ENCODE measurements at places on chromosomes 4 and X. TPM values are rescaled to one million over a fixed set of nuclear protein-coding genes. Genes with fewer than 3 reads are reported as not detected.

DNA sequence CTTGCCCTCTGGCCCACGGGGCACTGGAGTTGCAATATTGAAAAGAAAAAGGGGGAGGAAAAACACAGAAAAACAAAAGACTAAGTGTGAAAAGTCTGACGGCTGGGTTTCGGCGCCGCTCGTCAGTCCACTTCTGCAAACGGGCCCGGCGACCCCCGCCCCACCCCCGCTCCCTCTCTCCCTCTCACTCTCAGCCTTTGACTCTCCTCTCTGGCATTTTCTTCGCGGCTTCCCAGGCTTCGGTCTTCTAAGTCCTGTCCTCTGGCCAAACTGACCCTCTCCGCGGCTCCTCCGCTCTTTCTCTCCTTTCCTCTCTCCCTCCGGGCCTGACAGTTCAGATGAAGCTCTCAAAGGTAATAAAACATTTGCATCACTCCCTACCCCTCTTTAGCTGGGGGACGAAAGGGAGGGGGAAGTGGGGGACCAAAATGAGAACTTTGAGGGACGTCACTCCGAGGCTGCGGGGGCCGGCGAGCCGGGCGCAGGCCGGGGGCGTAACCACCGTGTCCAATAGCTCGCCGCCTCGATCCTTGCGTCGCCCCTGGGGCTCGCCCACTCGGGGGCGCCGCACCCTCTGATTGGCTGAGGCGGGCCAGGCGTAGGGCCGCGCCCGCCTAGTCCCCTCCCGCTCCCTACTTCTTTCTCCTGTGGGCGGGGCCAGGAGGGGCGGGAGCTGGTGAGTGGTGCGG, at the start of gene NKX6-1:
TSS of gene NKX6-1 (minus strand) at position 358 of the 689 bp plus-strand sequence. CDS start 1,064 bp downstream, outside the sequence.
- DNase-seq, result no peak

Gene IL2
- 1.1 TPM for total RNA-seq

GRCh38 chr4:124167602-124168001, 544.9 kb downstream of the ANKRD50 start:
- DNase-seq, result no peak

Gene BMPR1B
- total RNA-seq, result not detected

- DNase-seq, result no peak
Observed at GRCh38 chr4:113368056-113368455, 318.6 kb downstream of the ANK2 start.

Gene SYP
- 0.84 TPM for total RNA-seq

- no peak for DNase-seq
Observed at GRCh38 chr4:189516902-189517301, 423.8 kb upstream of the FRG1 start.

Gene CEP135
- total RNA-seq, result 17.3 TPM

Gene DMRTC1
- total RNA-seq, result not detected

GRCh38 chrX:110162867-110163266, 155.0 kb downstream of the AMMECR1 start:
- no peak for DNase-seq

- no peak for DNase-seq
Observed at GRCh38 chr4:76252271-76252653, 741 bp downstream of the FAM47E start.

Gene TBC1D8B
- 0.56 TPM for total RNA-seq

- no peak for DNase-seq
Observed at GRCh38 chr4:113382704-113383103, 333.3 kb downstream of the ANK2 start.

DNA sequence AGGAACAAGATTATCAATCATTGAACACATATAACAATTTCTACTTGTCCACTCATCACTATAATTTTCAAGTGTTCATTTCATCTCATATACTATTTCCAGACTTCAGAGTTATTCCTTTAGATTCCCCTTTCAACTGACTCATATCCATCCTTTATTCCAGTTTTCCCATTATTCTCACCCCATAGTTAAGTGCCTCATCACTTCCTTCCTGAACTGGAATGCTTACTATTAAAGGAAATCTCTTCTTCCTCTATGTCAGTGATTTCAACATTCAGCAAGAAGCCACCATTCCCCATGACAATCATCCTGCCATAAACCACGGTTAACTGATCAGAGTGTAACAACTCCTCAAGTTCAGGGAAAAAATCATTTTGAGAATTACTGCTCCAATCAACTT, 198.9 kb downstream of the FBXO8 start:
- no peak for DNase-seq

DNA sequence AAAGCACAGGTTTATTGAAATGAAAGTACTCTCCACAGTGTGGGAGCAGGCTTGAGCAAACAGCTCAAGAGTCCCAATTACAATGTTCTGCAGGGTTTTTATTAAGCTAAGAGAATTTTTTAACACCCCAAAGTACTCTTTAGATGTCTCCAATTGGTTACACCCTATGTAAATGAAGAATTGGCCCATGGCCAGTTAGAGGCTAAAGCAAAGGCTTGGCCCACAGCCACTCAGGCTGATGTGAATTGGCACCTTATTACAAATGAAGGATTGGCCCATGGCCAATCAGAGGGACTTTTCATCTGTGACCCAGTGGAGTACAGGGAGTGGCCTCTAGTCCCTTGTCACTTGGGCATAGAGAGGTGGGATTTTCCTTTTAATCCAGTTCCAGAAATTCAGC, 30.1 kb upstream of the IQCM start:
- DNase-seq, result no peak

- DNase-seq, result peak; percentile 38
Observed at GRCh38 chr4:1376841-1377605, 29.2 kb downstream of the NKX1-1 start.

Gene TLL1
- total RNA-seq, result not detected

Gene ANXA10
- not detected for total RNA-seq

Gene SSR4
- 266 TPM for total RNA-seq

DNA sequence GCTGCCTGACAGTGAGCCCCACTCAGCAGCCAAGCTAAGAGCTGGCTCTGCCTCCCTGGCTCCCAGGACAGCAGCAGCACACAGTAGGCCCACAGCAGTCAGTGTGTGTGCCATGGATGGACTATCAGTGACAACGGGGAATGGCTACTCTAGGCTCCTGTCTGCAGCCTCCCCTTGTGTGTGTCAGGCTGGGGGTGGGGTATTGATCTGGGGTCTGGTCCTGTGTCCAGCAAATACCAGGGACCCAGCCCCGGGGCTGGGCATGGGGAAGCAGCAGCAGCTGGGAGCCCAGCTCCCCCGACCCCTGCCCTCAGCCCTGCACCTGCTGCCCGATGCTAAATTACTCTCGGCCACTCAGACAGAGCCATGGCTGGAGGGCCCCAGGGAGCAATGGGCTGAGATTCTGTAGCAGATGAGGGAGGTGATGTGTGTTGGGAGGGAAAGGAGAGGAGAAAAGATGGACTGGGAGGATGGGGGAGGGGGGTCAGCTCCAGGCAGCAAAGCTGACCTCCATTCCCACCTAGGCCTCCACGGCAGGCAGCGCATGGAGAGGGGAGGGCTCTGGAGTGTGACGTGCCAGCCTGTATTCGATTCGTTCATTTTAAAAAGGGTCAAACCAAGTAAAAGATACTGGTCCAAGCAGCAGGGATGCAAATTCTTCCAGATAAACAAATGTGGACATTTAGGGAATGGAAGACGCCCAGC, 61.3 kb upstream of the CRMP1 start:
- no peak for DNase-seq

- DNase-seq, result no peak
Observed at GRCh38 chrX:123188081-123188480, 4.0 kb downstream of the GRIA3 start.

DNA sequence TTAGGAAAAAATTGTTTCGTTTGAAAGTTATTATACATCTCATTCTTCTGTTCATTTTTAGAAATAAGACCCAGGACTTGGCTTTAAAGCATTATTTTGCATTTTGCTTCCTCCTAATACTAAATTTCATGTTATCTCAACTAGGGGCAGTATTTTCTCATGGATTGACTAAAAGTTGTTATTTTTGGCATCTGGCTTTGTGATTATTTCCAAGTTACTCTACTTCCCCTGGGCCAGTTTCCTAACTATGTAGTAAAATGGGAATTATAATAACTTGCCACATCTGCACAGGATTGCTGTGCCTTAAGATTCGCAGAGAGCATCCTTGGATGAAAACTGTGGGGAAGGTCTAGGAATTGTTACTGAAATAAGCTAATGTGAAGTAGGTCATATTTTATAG, 3.0 kb downstream of the RBPJ start:
- no peak for DNase-seq

- DNase-seq, result no peak
Observed at GRCh38 chrX:118350221-118350620, 4.3 kb downstream of the WDR44 start.

GRCh38 chrX:118249146-118249545, 96.8 kb upstream of the WDR44 start:
- no peak for DNase-seq

Gene FGD1
- not detected for total RNA-seq

Gene GAGE12J
- not detected for total RNA-seq

- DNase-seq, result no peak
Observed at GRCh38 chr4:99838927-99839326, 22.3 kb downstream of the DAPP1 start.

- DNase-seq, result no peak
Observed at GRCh38 chrX:9573282-9574106, 108.6 kb downstream of the TBL1X start.

GRCh38 chrX:111917591-111917990, 41.6 kb downstream of the TRPC5OS start:
- DNase-seq, result no peak

DNA sequence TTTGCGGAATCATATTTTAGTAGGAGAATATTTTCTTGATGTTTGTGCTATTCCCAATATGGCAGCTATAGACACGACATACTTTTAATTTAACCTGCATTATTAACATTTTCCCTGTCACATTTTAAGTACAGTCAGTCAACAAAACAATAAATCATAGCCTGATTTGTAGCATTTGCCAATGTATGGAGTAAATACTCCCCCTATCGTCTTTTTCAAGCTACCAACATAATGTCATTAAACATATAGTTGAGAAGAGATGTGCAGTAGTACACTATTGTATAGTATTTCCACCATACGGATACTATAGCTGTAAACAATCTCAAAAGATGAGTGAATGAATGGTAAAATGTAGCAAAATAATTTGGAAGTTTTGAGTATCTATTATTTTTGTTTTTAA, 303.7 kb upstream of the MAGEB2 start:
- DNase-seq, result no peak

DNA sequence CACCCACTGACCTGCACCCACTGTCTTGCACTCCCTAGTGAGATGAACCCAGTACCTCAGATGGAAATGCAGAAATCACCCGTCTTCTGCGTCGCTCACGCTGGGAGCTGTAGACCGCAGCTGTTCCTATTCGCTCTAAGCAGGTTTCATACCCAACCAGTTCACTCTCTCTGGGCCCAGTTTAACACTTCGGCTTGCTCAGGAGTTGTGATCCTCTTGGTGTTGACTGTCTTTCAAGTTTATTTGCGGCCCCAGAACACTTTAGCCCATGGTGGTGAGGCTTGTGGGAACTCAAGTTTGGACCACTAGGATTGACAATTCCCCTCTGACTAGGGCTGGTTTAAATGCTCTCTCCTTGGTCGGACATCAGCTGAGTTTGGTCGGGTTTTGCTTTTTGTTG, 147.0 kb downstream of the DACH2 start:
- DNase-seq, result no peak

DNA sequence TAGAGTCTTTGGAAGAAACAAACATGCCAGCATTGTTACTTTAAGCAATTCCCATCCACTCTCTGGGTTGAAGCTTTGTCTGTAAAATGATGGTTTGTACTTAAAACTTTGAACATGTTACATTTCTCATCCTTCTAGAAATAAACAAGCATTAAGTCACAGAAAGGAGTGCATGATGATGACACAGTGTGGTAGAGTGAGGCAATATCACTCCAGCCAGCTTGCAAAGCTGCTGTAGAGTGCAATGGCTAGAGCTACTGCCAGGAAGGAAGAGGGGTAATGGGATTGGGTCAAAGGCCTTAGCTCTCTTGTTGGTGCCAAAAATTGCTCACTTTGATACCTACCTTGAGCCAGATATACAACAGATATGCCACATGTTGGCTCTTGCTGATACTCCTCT, 12.3 kb upstream of the ENOX2 start:
- DNase-seq, result no peak

DNA sequence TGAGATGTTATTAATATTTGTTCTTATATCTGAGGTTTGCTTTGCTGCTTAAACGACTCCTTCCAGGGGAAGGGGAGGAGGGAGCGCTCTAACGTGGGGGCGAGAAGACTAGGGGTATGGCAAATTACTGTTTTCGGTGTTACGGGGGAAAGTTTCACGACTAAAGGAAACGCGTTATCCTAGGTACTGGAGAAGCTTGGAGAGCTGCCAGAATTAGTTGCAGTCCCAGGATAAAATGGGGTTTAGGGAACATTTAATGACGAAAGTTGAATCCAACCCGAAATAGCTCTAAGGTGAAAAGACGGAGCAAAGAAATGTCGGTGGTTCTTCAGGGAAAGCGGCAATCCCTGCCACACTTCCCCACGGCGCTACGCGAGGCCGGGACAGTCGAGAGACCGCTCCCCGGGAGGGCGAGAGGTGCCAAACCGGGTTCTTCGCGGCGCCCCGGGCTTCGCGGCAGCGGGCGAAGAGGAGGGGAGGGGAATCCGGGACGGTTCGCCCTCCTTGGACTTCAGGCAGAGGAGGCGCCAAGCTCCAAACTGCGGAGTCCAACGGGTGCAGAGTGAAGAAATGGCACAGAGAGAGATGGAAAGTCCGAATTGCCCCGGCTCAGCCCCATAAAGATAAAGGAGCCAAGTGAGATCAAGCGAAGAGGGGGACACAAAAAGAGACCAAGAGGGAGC, 724 bp downstream of the THOC2 start:
- peak; percentile 71 for DNase-seq

GRCh38 chr4:61407642-61408618, 207.8 kb downstream of the ADGRL3 start:
- no peak for DNase-seq

GRCh38 chrX:843306-843705, 212.7 kb downstream of the SHOX start:
- no peak for DNase-seq

- DNase-seq, result no peak
Observed at GRCh38 chr4:16000708-16001483, 37.9 kb upstream of the FGFBP2 start.

- no peak for DNase-seq
Observed at GRCh38 chr4:57193209-57193810, 83.1 kb upstream of the IGFBP7 start.

- DNase-seq, result no peak
Observed at GRCh38 chr4:143313521-143313920, 23.2 kb upstream of the GAB1 start.

Gene GAGE12F
- total RNA-seq, result not detected

Gene MAGEA8
- total RNA-seq, result not detected

DNA sequence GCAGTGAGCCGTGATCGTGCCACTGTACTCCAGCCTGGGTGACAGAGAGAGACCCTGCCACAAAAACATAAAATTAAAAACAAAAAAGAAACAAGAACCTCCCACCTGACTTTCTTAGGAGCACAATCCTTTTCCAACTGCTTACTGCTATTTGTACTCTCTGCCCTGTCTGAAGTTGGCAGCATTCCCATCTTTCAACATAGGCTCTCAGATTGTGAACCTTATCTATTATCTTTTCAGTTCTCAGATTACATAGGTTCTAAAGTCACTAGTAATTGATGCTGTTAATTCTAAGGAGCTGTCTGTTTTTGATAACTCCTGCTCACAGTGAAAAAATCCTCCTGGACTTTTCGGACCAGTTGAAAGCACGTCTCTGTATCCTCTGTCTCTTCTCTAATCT, 812.2 kb upstream of the CT83 start:
- DNase-seq, result no peak

Gene CFI
- not detected for total RNA-seq

Data from natural killer cell treated with Interleukin-12 subunit alpha and Interleukin-12 subunit beta and Interleukin-15 and Interleukin-18, amount 100 ng/mL, for 72 hours (primary cell).